ENCODE measurements at places on chromosomes 2 and 18.

DNA sequence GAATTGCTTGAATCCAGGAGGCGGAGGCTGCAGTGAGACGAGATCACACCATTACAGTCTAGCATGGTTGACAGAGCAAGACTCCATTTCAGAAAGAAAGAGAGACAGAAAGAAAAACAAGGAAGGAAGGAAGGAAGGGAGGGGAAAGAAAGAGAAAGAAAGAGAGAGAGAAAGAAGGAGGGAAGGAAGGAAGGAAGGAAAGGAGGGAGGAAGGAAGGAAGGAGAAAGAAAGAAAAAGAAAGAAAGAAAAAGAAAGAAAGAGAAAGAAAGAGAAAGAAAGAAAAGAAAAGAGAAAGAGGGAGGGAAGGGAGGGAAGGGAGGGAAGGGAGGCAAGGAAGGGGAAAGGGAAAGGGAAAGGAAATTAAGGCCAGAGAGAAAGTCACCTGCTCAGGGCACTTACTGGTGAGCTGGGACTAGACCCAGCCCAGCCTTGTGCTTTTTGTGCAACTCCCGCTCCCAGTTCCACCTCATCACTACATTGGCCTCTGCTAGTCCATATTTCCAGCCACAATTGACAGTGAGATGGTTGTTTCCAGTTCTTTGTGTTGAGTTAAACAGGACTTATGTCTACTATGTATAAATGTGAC, 35.7 kb downstream of the MOGAT1 start:
- DNase-seq, result no peak

DNA sequence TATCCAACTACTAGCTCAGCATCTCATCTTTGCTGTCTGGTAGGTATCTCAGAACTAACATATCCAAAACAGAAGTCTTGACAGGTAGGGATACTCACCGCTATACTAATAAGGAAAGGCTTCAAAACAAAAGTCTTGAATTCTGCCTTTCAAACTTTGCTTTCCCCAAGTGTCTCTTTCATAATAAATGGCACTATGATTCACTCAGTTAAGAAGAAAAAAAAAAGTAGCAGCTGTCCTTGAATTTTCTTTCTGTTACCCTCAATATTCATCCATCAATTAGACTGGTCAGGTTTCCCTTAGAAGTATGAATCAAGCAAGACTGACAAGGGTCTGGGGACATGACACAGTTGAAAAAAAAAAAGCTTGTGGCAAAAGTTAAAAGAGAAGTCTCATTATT, 175.1 kb downstream of the GULP1 start:
- no peak for DNase-seq

GRCh38 chr2:174683392-174683759, 80.9 kb downstream of the CHRNA1 start:
- peak; percentile 34 for DNase-seq

GRCh38 chr2:170744248-170745002, 25.8 kb upstream of the ERICH2 start:
- no peak for DNase-seq

DNA sequence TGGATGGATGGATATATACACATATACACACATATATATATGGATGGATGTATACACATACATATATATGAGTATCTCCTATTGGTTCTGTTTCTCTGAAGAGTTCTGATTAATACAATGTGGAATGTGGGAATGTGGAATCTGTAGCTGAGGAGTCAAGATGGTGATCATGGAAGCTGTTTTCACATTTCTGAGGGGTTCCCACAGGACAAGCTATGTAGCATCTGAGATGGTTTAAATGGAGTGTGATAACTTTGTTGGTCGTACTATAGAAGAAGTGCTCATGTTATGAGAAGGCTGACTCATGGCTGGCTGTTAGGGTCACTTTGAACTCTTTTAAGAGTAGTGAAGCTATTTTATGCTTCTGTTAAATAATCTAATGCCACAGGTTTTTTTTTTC, 279.7 kb downstream of the MEIS1 start:
- DNase-seq, result no peak

DNA sequence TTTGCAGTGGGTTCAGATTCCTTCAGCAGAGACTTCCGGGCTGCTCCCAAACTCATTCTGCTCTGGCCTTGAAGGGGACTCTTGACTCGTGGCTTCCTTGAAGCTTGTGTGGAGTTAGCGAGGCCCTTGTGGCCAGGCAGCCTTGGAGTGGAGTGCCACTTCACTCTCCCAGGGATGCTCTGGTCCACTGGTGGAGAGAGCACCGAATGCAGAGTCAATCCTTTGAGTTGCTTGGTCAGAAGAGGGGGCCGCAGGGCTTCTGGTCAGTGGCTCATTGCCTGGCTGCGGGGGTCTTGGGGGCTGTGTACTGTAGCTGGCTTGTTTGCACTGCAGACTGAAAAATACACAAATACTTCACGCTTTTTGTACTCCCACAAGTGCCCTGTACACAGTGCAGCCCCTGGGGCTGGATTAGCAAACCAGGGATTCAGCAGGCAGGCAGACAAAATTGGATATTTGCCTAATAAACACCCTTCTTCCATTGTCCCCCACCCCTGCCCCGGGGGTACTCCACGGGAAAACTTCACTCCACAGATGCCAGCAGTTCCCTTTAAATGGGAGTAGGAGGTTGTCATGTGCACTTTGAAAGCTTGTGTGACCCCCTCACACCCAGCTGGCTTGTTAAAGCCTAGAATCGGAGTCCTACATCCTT, 3.2 kb downstream of the GLI2 start:
- no peak for DNase-seq

Measured in activated T-cell treated with anti-CD3 and anti-CD28 coated beads, Interleukin-2, amount 50 U/mL, for 1 hour (primary cell).